ENCODE measurements at places on chromosomes 11 and 22.
A peak's percentile ranks its signal among the peaks of the same experiment; 100 is the strongest.

GRCh38 chr11:134390706-134391569 is 21.1 kb downstream of the B3GAT1 start:
- peak; percentile 72 for DNase-seq

GRCh38 chr22:19605508-19606331 is 81.5 kb upstream of the CLDN5 start:
- no peak for DNase-seq

GRCh38 chr11:95379479-95379878 is 148.5 kb upstream of the SESN3 start:
- DNase-seq, result no peak

DNA sequence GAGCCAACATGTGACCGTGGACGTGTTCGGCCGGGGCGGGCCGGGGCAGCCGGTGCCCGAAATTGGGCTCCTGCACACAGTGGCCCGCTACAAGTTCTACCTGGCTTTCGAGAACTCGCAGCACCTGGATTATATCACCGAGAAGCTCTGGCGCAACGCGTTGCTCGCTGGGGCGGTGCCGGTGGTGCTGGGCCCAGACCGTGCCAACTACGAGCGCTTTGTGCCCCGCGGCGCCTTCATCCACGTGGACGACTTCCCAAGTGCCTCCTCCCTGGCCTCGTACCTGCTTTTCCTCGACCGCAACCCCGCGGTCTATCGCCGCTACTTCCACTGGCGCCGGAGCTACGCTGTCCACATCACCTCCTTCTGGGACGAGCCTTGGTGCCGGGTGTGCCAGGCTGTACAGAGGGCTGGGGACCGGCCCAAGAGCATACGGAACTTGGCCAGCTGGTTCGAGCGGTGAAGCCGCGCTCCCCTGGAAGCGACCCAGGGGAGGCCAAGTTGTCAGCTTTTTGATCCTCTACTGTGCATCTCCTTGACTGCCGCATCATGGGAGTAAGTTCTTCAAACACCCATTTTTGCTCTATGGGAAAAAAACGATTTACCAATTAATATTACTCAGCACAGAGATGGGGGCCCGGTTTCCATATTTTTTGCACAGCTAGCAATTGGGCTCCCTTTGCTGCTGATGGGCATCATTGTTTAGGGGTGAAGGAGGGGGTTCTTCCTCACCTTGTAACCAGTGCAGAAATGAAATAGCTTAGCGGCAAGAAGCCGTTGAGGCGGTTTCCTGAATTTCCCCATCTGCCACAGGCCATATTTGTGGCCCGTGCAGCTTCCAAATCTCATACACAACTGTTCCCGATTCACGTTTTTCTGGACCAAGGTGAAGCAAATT is 1.8 kb downstream of the FUT4 start:
- no peak for DNase-seq

DNA sequence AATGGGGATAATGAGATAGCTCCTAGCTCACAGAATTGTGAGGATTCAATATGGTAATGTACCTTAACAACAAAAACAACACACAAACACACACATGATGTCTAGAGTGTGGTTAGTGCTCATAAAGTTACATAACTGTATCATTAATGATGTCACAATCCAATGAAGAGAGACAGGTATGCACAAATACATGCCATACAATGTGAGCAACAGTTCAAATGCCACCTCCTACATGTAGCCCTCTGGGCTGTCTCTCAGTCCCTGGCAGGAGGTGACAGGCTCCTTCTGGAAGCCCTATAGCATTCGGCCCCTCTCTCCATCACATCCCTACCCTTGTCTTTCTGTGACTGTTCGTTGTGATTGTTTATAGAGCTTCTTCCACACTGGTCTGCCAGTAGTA is 8.3 kb upstream of the MICALL1 start:
- DNase-seq, result no peak
